ENCODE measurements at places on chromosomes 5 and 9.

DNA sequence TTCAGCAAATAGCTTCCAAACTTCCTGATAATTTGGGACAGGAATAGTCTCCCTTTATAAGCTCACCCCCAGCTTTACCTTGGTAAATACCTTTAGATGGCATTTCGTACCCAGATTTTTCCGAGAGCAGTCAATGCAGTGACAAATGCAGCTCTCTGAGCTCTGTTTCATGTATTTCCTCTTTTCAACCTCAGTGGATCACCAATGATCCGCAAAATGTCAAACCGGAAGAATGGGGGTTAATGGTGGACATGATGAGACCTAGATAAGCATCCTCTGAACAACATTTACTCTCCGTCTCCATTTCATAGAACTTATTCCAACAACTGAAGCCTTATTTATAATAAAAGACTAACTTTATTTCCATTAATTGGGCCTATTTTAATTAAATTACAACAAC is 227.3 kb downstream of the MCTP1 start:
- DNase-seq: no peak

DNA sequence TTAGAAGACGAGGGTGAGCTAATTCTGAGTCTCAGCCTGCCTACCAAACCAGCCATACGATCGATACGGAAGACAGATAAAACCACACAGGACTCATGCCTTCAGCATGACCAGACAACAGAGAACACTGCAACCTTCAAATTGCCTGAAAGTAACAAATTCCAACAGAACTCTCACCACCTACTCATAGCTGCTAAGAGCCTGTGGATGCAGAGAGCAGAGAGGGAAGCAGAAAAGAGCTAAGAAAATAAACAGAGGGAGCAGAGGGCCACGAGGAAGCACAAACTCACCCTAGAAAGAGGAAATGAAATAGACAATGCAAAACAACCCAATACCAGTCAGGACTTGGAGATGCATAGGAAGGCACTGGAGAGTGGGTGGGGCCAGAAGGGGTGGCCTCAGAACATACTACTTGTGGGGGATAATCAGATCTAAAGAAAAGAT is 86.7 kb upstream of the TAS2R1 start:
- DNase-seq: no peak

DNA sequence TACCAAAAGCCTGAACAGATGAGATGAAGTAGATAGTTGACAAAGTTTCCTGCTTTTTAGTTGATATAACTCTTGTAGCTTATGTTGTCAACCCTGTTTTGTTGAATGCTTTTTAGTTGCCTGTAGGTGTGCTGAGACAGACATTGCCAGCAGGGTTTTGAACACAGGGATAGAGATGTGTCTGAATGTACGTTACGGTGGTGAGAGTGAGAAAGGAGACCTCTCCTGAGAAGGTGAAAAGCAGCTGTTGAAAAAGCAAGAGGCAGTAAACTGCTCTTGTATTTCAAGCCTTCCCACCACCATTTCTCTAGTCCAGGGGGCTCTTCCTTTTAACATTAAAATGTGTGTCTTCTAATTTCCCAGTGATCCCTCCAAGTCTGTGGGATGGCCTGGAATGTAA is 14.7 kb downstream of the DNAJC21 start:
- DNase-seq: no peak

DNA sequence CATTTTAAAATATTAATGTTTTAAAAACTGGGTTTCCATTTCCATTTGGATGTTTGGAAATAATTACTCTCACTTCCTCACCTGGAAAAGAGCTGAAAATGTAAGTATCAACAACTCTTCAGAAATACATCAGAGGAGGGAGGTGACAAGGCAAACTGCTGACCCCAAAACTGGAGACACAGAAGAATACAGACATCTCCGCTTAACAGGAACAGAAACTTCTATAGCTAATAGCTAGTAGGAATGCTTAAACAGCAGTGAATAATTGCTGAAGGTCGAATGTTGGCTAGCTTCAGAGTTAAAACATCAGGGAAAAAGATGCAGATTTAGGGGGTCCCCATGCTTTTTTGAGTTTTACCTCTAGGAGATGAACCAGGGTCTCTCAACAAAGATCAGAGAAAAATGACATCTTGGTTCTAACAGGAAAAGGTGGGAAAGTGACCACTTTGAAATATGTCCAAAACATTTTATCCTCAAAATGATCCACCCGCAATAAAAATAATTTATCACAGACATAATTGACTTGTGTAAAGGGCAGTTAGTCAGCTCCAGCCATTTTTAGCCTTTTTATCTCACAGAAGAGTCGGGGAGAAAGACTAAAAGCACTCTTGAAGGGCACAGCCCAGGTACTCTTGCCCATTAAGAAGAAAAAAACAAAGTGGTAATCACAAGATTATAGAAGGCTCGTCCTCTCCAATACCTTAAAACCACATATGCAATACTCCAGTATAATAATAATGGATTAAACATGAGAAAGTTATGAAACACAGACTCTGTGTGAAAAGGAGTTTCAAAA is 1474.9 kb downstream of the EFNA5 start:
- DNase-seq: no peak

DNA sequence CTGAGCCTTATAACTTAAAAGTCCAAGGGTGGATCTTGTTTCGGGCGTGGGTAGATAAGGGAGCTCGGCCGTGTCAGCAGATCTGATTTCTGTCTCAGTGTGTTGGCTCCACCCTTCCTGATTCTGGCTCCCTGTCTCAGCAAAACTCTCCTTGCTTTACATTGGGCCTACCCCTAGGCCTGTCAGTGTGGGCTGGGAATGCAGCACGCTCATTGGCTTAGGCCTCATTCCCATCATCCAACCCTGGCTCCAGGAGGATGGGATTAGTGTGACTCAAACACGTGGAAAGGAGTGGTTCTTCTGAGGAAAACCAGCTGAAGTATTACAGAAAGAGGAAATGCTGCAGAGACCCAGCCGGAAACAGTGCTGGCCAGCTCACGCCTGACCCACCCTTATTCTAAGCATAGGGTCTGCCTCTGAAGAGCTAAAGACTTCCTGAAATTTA is 59.9 kb downstream of the ZFAND5 start:
- DNase-seq: peak; percentile 83

- no peak for DNase-seq
Observed at GRCh38 chr5:9042241-9042640, 503.6 kb downstream of the SEMA5A start.

GRCh38 chr5:97658116-97658900 is 475.3 kb upstream of the RIOK2 start:
- DNase-seq: no peak

GRCh38 chr5:84436866-84437265 is 52.2 kb upstream of the EDIL3 start:
- DNase-seq: no peak

GRCh38 chr5:37739817-37740261 is 100.0 kb downstream of the GDNF start:
- DNase-seq: no peak

- no peak for DNase-seq
Observed at GRCh38 chr9:113566016-113566711, 102.6 kb downstream of the RGS3 start.

DNA sequence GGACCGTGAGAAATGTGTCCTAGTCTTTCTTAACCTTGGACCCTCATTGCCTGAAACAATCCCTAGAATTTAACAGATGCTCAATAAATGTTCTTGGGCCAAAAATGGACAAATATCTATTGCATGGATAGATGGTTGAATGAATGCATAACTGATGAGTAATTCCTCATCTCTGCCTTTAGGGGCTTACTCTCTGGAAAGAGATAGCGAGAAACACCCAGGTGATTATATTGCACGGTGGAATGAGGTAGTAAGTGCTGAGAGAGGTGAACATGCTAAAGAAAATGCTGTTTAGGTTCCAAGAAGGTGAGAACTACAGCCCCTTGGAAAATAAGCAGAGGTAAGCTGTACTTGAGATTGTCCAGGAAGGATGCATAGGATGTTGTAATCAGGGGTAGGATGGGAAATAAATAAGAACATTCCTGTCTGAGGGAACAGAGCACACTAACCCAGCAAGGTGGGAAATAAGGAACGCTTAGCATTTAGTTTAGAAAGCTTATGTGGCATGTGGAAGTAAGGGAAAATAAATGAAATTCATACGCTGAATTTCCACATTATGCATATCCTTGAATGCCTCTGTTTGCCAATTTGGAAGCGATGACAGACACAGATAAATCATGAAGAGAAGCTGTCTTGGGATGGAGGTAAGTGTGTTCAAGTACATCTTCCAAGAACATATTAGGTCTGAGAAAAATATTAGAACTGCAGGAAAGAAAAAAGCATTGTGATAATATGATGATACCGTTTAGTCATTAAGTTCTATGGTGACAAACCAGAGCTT is 426.6 kb downstream of the ARHGEF28 start:
- no peak for DNase-seq

- no peak for DNase-seq
Observed at GRCh38 chr5:143755966-143756365, 56.0 kb upstream of the HMHB1 start.

- DNase-seq: no peak
Observed at GRCh38 chr9:120663380-120663779, 50.9 kb downstream of the MEGF9 start.

DNA sequence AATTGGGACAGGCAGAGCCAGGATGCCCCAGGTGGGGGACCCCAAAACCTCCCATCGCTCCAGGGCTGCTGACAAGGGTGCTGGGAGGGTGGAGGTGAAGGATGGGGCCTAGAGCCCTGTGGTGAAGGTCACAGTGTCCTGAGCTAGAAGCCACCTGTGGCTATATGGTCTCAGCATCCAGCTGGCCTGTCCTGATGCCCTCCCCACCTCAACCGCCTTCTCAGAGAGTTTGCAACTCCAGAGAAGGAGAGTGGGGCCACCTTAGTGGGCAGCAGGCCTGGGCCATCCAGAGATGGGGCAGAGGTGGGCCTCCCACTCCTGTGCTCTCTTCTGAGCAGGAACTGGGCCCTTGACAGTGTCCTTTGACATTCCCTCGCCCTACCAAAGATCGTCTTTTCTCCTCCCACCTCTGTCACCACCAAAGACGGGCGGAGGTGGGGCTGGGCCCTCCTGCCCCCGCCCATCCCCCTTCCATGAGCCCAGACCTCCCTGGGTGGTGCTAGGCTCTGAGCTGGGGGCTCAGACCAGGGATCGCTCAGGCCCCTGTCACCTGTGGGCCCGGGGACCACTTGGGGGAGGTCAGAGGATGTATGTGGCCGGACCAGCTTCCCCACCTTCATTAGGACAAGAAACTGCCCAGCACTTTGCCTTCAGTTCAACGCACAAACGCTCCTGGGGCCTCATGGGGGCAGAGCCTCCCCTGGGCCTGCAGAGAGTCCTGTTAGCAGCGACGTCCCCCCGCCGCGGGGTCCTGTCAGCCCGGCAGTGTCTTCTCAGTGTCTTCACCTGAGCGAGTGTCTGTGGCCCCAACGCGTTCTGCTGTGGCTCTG is 10.0 kb upstream of the DOLPP1 start:
- no peak for DNase-seq

GRCh38 chr9:129313331-129313955 is 135.4 kb upstream of the IER5L start:
- no peak for DNase-seq

DNA sequence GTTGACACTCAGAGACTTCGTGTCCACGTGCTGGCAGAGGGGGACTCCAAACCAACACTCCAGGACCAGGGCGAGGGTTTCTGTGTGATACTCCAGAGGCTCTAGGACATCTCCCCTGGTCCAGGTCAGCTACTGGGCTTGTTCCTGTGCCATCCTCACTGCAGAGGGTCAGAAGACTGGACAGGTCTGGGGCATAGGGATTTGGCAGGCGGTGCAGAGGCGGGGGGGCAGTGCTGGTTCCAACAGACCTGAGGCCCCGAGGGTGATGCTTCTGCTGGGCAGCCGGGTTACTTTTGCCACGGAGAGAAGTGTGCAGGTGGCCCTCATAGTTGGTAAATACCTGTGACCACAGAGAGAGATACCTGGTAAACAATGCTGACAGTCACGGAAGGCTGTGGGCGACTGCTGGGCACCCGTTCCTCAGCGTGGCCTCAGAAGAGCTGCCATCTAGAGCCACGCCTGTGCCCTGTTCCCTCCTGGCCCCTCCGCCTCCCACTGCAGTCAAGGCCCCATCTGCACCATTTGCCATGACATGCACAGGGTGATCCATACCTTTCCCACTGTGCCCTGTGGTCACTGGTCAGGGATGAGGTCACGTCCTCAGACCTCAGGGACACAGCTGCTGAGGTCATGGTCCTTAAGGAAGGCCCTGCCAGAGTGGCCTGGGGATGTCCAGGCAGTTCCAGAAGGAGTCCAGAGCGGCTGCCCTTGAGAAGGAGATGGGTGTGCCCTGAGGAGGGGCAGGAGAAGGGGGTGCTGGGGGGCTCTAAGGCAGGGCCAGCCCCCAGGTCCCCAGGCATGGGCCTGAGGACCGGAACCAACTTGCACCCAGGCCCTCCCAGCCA is 30.0 kb downstream of the TRIP13 start:
- no peak for DNase-seq

- DNase-seq: no peak
Observed at GRCh38 chr5:98275980-98276379, 497.5 kb upstream of the RGMB start.

- DNase-seq: no peak
Observed at GRCh38 chr9:114513055-114513958, 8.0 kb upstream of the WHRN start.

DNA sequence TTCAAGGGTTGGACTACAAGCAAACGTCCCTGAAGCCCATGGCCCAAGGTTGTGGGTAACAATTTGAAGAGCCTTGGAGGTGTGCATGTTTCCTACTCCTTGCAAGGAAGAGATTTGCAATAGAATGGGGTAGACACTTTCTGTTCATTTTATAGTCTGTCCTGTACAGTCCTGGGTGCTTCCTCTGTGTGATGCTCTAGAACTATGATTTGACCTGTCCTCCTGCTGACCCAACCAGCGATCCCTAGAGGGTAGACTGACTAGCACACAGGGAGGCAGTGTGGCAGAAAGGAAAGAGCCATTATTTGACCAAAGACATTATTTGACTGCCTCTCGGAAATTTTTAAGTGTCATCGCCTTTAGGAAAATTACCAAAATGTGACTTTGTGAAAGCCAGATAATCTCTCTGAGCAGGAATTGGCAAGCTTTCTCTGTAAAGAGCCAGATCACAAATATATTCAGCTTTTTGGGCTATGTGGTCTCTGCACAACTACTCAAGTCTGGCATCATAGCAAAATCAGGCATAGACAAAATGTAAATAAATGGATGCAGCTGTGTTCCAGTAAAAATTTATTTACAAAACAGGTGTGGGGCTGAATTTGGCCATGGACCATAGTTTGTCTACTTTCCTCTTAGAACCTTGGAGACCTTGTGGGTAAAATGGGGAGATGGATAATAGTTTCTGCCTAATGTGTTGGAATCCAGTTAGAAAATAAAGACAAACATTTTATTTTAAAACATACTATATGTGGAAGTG is 106.8 kb downstream of the DMRT2 start:
- DNase-seq: no peak

DNA sequence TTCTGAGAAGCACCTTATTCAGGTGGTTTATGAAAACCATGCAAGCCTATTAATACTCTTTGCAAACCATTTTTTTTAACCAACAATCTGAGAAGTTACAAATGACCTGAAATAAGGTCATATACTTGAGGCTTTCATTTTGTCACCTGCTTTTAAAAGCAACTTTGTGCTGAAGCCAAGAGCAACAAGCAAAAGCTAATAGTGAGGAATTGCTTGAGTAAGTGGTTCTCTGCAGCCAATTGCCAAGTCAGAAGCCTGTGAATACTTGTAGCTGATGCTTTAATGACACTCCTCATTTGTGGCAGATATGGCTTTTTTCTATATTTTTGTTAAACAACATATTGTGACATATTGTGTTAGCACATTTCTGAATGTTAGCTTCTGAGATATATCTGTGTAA is 126.7 kb upstream of the ZNF608 start:
- no peak for DNase-seq

GRCh38 chr9:28782630-28783029 is 1209.3 kb upstream of the C9orf72 start:
- DNase-seq: no peak

Data from CD4-positive, alpha-beta T cell treated with Interferon gamma for 1 hour (primary cell).